NT2/D1 (cell line): ENCODE measurements at places on chromosomes 5 and 9.
A peak's percentile ranks its signal among the peaks of the same experiment; 100 is the strongest.

DNA sequence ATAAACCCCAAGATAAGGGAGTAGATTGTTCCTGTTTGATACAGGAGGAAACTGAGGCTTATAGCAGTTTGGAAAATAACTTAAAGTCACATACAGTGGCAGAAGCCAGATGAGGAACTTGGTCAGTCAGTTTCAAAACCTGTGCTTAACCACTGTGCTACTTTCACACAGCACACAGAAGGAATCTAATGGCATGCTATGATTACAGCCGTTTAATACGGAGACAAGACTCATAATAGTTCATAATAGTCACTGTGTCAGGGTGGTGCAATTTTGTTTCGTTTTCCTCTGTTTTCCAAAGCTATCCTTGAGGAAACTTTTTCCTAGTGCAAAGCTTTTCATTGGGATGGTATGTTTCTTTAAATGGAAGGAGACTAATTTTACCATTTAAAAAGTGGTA, 112.3 kb downstream of the GCNT1 start:
- DNase-seq, result no peak

DNA sequence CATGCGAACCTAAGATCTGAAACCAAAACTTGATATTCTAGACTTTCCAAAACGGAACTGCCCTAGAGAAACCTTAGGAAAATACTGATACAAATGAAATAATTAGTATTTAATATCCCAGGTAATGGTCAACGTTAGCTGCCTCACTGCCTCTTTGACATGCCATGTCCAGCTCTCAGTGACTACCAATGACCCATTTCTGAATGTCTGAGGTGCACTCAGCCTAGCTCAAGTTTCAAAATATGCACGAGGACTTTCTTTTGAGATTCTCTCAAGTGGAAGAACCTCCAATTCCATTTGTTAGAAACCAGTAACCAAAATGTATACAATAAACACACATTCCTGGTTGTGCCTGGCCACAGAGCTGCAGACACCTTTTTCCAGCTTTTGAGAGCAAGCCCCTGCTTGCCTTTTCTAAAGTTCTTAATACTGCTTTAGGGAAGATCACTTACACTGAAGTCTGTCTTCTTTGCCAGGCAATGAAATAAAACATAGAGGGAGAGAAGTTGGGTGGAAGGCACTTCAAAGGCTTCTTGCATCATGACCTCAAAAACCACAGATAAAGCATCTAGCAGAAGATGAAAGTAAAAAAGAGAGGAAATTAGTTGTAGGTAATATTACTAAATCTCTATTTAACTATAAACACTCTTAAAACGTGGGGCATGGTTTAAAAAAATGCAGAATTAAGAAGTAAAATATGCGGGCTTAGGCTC, 87.9 kb downstream of the MRPS27 start:
- DNase-seq, result no peak

DNA sequence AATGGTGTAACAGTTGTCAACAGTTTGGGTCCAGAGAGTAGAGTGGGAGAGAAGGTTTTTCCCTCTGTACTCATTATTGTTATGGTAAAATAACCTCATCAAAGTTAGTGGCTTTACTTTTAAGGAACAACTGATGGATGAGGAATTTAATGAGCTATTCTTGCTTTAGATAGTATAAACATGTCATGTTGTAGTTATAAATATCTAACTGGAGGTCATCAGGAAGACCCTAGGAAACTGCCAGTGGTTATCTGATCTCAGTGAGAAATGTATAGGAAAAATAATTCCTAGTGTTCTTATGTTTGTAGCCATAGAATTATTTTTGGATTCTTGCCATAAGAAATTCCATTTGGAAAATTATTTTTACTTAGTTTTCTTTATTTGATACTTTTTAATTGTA, 4.1 kb downstream of the ERCC6L2 start:
- no peak for DNase-seq

- peak; percentile 23 for DNase-seq
Measured at GRCh38 chr5:38888041-38888440, 42.2 kb downstream of the OSMR start.

- no peak for DNase-seq
Measured at GRCh38 chr9:6415266-6415665, 2.3 kb downstream of the UHRF2 start.

- DNase-seq, result no peak
Measured at GRCh38 chr9:35618854-35619799, 914 bp upstream of the CD72 start.

DNA sequence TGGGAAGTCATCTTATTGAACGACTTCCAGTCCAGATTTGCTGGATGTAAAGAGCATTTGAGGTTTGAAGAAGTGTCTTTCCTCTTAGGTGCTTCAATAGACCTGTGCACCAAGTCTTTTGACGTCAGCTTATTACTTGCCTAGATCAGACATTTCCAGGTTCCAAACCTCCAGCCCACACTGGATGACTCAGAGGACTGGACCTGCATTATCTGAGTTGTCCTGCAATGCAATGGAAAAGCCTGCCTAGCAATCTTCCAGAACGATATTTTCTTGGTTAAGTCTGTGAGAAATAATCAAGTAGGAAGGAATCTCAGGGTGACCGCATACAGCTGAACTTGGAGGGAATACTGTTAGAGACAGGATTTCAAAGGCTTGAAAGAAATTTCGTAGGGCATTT, 147.2 kb upstream of the MOCS2 start:
- no peak for DNase-seq
